ENCODE measurements at places on chromosomes 1 and 21. TPM values are rescaled to one million over a fixed set of nuclear protein-coding genes. Genes with fewer than 3 reads are reported as not detected.

PYGO2 gene
- 49.7 TPM for total RNA-seq

GRCh38 chr1:167666416-167666815 lies 36.4 kb downstream of the RCSD1 start:
- H3K27ac ChIP-seq, result no peak overlapping the region
- H3K4me1 ChIP-seq, result peaks cover 48% of the 10 kb centered on the region
- no peak overlapping the region for H3K4me3 ChIP-seq

DNA sequence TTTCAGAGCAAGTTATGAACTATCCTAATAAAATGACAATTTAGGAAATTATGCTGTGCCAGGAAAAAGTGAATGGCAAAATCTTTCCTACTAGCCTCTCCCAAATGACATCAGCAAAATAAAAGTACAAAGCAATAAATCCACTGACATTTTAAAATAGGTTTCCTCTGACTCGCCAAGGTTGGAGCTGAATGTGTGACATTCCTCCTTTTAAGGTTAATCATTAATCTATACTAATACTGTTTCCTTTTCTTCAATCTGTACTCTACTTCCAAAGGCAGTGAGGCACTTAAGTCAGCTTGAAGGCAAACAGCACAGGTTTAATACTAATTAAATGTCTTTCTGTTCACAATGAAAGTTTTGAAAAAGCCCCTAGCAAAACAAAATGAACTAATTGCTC lies 15.7 kb downstream of the RNF19B start:
- no peaks in the 10 kb centered on the region for H3K27me3 ChIP-seq
- H3K27ac ChIP-seq, result no peak overlapping the region
- peaks cover 55% of the 10 kb centered on the region for H3K36me3 ChIP-seq
- DNase-seq, result no peak
- H3K4me1 ChIP-seq, result peaks cover 29% of the 10 kb centered on the region
- H3K4me3 ChIP-seq, result no peak overlapping the region

DNA sequence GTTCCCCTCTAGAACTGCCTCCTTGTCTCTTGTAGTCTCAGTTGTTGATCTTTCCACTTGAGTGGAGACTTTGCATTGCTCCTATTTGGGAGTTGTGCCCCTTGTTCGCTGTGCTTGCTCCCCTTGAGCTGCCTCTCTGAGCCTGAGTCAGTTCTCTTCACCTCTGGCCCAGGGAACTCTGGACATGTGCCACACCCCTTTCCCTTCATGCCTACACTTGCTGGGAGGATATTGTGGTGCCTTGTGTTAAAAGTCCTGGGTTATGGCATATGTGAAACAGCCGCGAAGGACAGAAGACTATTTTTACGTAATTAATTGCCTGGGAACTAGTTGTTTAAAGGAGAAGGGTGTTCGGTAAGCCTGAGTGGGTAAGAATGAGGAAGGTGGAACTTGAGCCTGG lies 32.2 kb upstream of the RPTN start:
- peaks cover 9% of the 10 kb centered on the region for H3K4me1 ChIP-seq
- no peak for DNase-seq
- no peak overlapping the region for H3K4me3 ChIP-seq

CA14 gene
- total RNA-seq, result not detected

LCE1F gene
- not detected for total RNA-seq

SLC44A5 gene
- 1.1 TPM for total RNA-seq

DNA sequence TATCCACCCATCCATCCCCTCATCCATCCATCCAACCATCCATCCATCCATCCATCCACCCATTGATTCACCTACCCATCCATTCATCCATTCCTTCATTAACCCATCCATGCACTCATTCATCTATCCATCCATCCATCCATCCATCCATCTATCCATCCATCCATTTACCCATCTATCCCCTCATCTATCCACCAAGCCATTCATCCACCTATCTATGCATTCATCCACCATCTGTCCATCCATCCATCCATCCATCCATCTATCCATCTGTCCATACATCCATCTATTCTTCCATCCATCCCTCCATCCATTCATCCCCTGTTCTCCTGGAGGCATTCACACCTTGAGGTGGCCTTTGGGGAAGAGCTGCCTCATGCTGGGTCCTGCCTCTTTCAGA lies 107.0 kb downstream of the PRDM16 start:
- no peaks in the 10 kb centered on the region for H3K36me3 ChIP-seq
- no peak for DNase-seq

DNA sequence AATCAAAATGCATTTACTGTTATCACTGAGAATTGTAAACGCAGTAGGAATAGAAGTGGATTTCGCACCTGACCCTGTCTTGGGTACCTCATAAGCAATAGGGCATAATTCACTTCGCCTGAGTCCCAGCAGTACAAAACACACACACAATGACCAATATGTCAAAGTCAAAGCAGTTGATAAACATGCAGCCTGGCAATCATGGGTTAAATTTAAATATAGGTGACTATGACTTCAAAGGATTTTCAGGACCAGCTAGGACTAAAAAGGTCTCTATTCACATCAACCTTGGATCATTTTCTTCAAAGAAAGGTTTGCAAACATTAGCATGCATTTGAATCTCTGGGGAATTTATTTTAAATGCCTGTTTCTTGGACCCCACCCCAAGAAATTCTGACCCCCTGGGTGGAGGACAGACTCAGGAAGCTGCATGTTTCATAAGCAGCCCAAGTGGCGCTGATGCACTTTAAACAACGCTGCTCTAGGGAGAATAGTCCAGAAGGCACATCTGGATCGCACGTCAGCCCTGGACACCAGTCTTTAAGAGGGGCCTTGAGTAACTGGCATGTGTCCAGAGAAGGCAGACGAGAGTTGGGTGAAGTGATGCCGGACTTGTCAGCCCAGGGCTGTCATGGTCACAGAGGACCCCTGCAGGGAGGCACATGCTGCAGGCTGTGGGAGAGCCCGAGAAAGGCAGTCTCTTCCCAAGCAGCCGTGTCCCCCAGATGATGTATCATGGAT lies 55.7 kb upstream of the EFHD2 start:
- H3K27ac ChIP-seq, result no peak overlapping the region
- no peak for DNase-seq
- no peak overlapping the region for H3K4me3 ChIP-seq
- peaks cover 11% of the 10 kb centered on the region for H3K27me3 ChIP-seq

RXRG gene
- not detected for total RNA-seq

- H3K27me3 ChIP-seq, result peaks cover 24% of the 10 kb centered on the region
- no peak for DNase-seq
- H3K4me3 ChIP-seq, result no peak overlapping the region
Observed at GRCh38 chr1:61474269-61474817, 250.6 kb downstream of the TM2D1 start.

NTPCR gene
- 27.2 TPM for total RNA-seq

GRCh38 chr1:16172964-16173446 lies 17.1 kb upstream of the EPHA2 start:
- DNase-seq, result no peak
- H3K4me3 ChIP-seq, result no peak overlapping the region
- no peaks in the 10 kb centered on the region for H3K36me3 ChIP-seq
- H3K4me1 ChIP-seq, result peaks cover 13% of the 10 kb centered on the region
- H3K27ac ChIP-seq, result no peak overlapping the region

- peaks cover 5% of the 10 kb centered on the region for H3K4me1 ChIP-seq
- H3K4me3 ChIP-seq, result no peak overlapping the region
- no peak for DNase-seq
- peaks cover 66% of the 10 kb centered on the region for H3K27me3 ChIP-seq
- no peak overlapping the region for H3K27ac ChIP-seq
Observed at GRCh38 chr1:217138173-217138765, 415.0 kb upstream of the ESRRG start.

DNA sequence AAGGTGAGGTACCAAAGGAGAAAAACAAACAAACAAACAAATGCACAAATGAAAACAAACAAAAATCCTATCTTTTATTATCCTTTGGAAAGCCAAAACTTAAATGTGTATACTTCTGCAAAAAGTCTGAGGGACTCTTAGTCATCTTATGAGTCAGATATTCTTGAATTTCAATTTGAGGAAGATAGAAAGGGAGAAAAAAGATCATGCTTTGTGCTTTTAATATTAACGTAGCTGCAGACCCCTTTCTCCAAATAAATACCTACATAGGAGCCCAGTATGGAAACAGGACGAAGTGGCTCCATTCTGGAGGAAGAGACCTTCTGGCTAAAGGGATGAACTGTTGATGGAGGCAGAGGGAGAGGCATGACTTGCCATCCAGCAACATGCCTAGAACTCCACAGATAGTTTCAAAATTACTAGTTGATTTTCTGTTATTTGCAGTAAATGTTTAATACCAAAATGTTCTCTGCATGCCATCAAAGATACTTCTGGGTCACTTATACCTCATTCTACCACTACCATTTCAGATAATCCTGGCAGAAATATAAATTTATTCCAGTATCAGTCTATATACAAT lies 25.4 kb downstream of the NUP210L start:
- peaks cover 9% of the 10 kb centered on the region for H3K4me1 ChIP-seq
- H3K36me3 ChIP-seq, result no peaks in the 10 kb centered on the region
- H3K27me3 ChIP-seq, result no peaks in the 10 kb centered on the region
- no peak overlapping the region for H3K27ac ChIP-seq
- no peak for DNase-seq

OR2L8 gene
- not detected for total RNA-seq

DNA sequence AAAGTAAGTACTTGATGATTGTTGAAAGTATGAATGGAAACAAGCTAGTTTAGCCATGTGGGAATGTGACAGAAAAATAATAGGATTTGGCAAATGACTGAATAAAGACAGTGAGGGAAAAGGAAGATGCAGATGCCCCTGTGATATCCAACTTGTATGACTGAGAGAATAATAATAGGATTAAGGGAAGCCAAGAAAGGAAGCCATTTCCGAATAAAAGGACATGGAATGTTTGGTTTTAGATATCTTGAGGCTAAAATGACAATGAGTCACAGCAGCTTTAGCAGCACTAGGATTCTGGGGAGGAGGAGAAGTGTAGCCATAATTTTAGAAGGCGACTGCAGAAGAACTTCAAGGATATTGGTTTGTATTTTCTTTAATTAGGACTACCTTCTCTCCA lies 109.2 kb downstream of the TTLL7 start:
- no peaks in the 10 kb centered on the region for H3K36me3 ChIP-seq
- H3K4me1 ChIP-seq, result no peaks in the 10 kb centered on the region
- no peak overlapping the region for H3K4me3 ChIP-seq
- H3K27me3 ChIP-seq, result peaks cover 2% of the 10 kb centered on the region

DNA sequence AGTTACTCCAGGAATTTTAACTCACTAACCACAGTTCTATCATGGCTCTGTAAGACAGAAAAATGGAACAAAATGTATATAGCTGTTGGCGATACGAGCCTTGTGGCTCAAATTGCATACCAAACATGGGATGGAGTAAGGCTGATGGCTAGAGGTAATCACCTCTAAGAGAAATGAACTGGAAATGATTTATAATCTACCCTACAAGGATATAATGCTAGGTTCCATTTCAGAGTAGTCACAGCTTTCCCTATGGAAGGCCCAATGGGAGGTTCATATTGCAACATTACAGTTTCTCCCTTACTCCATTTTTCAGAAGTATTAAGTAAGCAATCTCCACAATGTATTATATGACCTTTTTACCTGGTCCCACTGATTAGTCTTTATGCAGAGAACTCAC lies 61.6 kb downstream of the EDEM3 start:
- DNase-seq, result no peak
- H3K4me3 ChIP-seq, result no peak overlapping the region
- H3K4me1 ChIP-seq, result peaks cover 8% of the 10 kb centered on the region
- no peaks in the 10 kb centered on the region for H3K27me3 ChIP-seq
- peaks cover 40% of the 10 kb centered on the region for H3K36me3 ChIP-seq

DNA sequence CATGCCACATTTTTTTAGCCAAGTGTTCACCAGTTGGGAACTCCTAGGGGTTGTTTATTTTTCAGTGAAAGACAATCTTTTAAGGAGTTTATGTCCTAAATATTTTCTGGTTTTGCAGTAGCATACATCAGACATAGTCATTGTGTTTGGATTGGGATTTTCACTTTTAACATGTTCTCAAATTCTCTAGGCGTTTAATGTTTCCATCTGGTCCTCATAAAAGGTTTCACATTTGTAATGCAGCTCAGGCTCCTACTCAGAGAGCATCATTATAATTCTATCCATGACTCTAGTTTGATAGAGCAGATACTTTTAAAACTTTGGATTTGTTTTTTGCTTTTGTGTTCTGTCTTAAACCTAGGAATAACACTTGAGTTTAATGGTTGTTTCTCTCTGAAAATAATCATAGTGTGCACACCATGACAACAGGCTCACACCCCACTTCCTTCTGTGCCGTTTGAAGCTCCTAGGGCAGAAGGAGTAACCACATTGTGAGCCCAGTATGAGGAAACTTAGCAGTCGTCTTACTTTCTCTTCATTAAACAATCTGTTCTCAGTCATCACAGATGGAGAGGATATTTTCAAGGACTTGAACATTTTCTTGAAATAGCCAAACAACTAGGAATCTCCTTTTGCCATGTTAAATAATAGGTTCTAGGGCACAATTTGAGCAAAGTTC lies 219.6 kb downstream of the PDE4B start:
- H3K27ac ChIP-seq, result no peak overlapping the region
- no peak overlapping the region for H3K4me3 ChIP-seq
- DNase-seq, result no peak
- H3K27me3 ChIP-seq, result peaks cover 13% of the 10 kb centered on the region
- H3K4me1 ChIP-seq, result no peaks in the 10 kb centered on the region
- no peaks in the 10 kb centered on the region for H3K36me3 ChIP-seq

PRDM2 gene
- 56.3 TPM for total RNA-seq

DNA sequence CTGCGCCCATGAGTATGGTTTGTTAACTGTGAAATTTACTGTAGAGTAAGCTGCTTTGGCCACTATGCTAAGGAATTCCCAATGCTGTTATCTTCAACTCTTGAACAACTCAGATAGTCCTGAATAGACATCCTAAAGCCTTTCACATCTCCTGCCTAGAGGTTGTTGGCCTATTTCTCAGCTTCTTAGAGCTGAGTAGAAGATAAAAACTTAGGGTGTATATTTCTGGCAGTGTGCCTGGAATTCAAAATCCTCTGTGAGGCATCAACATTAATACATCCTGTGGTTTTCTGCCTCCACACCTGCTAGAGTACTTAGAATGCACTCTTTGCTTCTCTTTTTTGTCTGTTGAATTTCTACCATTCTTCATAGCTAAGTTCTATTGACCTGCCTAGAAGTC lies 45.8 kb upstream of the RC3H1 start:
- H3K27me3 ChIP-seq, result peaks cover 10% of the 10 kb centered on the region
- H3K4me3 ChIP-seq, result no peak overlapping the region
- no peaks in the 10 kb centered on the region for H3K36me3 ChIP-seq
- no peak for DNase-seq

GRCh38 chr1:183444243-183444642 lies 26.1 kb upstream of the NMNAT2 start:
- no peak overlapping the region for H3K4me3 ChIP-seq
- H3K36me3 ChIP-seq, result no peaks in the 10 kb centered on the region
- H3K4me1 ChIP-seq, result no peaks in the 10 kb centered on the region

Measured in activated CD4-positive, alpha-beta memory T cell treated with anti-CD3 and anti-CD28 coated beads, Interleukin-2, amount 10 ng/mL, durations not matched to agents 7 days and 5 days (primary cell).